Ovary (tissue), 10 donors: ENCODE measurements at places on chromosomes 4 and X. TPM values are rescaled to one million over a fixed set of nuclear protein-coding genes. Genes with fewer than 3 reads are reported as not detected.

Gene LIAS
- 24.1 TPM for polyA plus RNA-seq

Gene PJA1
- polyA plus RNA-seq, result 23.3 TPM

Gene SSX4B
- not detected for polyA plus RNA-seq

Gene SMIM14
- polyA plus RNA-seq, result 18.8 TPM

Gene FSTL5
- polyA plus RNA-seq, result 0.05 TPM

Gene OTC
- 0.46 TPM for polyA plus RNA-seq
